T-helper 1 cell treated with Interleukin-12 subunit alpha and Interleukin-12 subunit beta and Interleukin-4 antibody, amounts not matched to agents 30 ng/mL and 1 ng/mL, for 36 hours (primary cell): ENCODE measurements at places on chromosomes 1 and 21. TPM values are rescaled to one million over a fixed set of nuclear protein-coding genes. Genes with fewer than 3 reads are reported as not detected.

The TPTE gene
- not detected in 2 replicates for total RNA-seq

The WDR3 gene
- total RNA-seq, result 33.4 and 34.6 TPM in 2 replicates

The AZIN2 gene
- total RNA-seq, result 5.1 and 5.5 TPM in 2 replicates

The CELA2B gene
- total RNA-seq, result not detected in 2 replicates

The SEMA4A gene
- 4.6 and 5.1 TPM in 2 replicates for total RNA-seq

The PKLR gene
- total RNA-seq, result not detected in 2 replicates

The SMG5 gene
- total RNA-seq, result 70.6 and 71.5 TPM in 2 replicates

The CXADR gene
- total RNA-seq, result 0.39 and 0.49 TPM in 2 replicates

The ZBTB40 gene
- 22.1 TPM in 2 replicates for total RNA-seq

The ZNF697 gene
- total RNA-seq, result 0.69 and 0.73 TPM in 2 replicates

The GNG4 gene
- total RNA-seq, result 3.3 and 3.7 TPM in 2 replicates

The OR6N1 gene
- total RNA-seq, result not detected in 2 replicates

The NR5A2 gene
- 0.32 and 0.42 TPM in 2 replicates for total RNA-seq
